ENCODE measurements at places on chromosomes 4 and X.

DNA sequence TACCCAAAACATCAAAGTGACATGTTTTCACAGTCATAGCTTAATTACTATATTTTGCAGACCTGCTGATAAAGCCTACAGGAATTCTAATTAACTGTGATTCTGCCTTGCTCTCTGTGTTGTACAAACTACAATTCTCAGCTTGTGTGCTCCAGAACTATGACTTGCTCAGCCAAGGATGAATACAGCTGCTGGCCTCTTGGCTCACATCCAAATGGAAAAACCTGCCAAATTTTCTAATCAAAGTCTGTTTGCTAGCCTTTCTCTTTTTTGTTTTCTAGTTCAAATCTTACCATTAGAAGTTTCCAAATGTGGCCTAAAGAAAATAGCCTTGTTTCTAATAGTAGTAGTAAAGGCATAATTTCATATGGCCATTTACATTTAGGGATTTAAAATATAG, 1176.8 kb downstream of the FAM133A start:
- no peak for DNase-seq

DNA sequence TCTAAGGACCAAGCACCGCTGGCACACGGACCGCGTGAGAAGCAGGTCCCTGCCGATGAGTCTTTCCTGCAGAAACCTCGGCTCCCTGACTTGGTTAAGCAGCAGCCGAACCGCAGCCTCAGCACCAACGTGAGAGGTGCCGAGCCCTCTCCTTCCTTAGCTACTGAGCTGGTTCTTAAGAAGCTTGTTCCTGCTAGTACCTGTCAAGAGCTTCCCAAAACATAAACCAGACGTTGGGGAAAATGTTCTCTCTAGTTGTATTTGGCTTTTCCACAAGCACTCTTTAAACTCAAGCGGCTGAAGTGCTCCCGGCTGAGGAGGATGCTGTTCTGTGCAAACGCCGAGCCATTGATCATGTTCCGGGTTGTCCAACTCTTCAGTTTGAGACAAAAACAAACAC, 29.3 kb upstream of the TLR3 start:
- DNase-seq = no peak

DNA sequence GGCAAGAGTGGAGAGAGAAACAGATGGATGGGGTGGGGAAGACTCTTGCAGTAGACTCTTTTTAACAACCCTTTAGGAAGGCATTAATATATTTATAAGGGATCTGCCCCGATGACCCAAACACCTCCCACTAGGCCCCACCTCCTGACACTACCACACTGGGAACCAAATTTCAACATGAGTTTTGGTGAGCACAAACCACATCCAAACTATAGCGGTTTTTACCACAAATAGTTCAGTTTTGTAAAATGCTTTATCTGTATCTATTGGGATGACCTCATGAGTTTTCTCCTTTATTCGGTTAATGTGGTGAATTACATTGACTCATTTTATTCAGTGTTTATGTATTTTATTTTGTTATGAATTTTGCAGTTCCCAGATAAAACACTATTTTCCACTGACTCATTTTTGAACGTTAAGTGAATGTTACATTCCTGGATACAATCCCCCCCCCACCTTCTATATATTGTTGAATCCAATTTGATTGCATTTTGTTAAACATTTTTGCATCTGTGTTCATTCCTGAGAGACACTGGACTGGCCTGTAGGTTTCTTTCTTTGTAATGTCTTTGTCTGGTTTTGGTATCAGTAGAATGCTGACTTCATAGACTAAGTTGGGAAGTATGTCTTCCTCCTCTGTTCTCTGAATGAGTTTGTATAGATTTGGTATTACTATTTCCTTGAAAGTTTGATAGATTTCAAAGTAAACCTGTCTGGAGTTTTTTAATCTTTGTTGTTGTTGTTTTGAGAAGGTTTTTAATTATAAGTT, 13.9 kb upstream of the CPLX1 start:
- DNase-seq = no peak

DNA sequence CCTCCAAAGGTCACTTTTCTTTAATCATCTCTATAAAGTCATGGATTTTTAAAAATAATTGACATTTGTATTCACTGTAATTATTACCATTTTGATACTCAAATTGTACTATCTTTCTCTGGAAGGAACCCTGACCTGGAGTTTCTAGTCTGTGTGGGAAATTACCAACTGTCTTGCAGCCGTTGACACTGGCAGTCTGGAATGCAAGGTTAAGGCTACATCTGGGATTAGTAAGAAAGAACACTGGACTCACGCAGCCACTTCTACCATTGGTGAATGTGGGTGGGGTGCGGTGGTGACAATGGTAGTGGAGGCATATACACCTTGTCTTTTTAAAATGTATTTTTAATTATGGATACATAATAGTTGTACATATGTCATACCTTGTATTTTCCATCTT, 40.9 kb downstream of the EGF start:
- DNase-seq = no peak

GRCh38 chr4:80407246-80407645, 71.7 kb downstream of the CFAP299 start:
- DNase-seq = no peak

DNA sequence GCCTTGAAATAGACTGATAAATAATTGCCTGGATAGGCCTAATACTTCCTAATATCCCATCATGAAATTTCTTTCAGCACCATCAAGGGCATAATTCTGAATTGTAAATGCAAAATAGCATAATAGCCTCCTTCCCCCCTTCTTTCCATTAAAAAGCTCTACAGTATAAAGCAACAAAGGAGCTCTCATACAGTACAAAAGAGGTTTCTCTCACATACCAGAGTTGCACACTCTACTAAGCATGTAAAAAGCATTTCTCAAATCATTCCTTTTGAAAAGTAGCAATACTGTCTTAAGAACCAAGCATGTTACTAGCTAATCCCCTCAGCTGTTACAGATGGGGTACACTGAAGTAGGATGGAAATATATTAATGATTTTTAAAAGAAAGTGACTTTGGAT, 509.0 kb downstream of the KLHL13 start:
- DNase-seq = no peak

DNA sequence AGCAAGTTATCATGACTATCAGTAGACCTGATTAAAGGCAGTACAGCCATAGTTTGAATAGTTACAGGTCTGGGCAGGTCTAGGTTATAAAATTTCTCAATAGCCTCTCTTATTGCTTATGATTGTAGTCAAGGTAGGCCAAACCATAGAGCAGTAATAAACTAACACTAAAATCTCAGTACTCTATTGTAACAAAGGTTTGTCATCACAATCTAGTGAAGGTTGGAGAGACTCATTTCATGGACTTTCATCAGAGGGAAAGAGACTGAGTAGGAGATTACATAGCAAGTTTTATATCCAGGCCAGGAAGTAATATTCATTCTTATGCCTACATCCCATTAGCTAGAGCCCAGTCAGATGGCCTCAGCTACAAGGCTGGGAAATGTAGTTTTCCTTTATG, 141.0 kb downstream of the ASB9 start:
- no peak for DNase-seq

GRCh38 chr4:63155561-63155960, 1253.7 kb downstream of the TECRL start:
- DNase-seq = no peak

Measured in activated T-helper 9 cell treated with anti-CD3 and anti-CD28 coated beads, Interleukin-2, amount 50 U/mL, for 16 hours (primary cell).